ENCODE measurements at places on chromosomes 1 and 21.

GRCh38 chr21:32414579-32415358 is 2.3 kb downstream of the EVA1C start:
- DNase-seq = no peak

- DNase-seq = no peak
Measured at GRCh38 chr1:20978413-20978812, 191.3 kb upstream of the HP1BP3 start.

DNA sequence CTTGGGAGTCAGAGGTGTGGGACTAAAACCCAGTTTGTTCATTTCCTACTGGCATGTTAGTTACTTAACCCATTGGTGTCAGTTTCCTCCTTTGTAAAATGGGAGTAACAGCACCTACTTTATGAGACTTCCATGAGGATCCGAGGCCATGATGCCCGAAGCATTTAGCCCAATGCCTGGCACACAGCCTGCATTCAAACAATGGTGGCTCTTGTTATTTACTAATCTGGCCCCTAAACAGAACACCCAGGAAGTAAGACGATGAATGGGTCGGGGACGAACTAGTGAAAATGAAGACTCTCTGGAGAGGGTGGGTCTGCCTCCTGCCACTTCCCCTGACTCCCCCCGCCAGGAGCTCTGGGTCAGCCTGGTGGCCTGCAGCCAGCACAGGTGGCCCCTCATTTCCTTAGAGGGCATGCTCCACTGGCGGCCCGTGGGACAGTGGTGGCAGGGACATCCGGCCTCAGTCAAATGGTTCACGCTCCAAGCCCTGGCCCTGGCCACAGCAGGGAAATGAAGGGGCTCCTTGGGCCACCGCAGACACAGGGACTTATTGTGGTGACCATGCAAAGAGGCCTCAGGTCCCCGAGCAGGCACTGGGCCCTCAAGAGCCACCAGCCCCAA is 9.5 kb upstream of the TAS1R2 start:
- no peak for DNase-seq

- DNase-seq = no peak
Measured at GRCh38 chr1:180176965-180177364, 22.3 kb downstream of the QSOX1 start.

GRCh38 chr1:57307392-57308170 is 116.3 kb downstream of the DAB1 start:
- no peak for DNase-seq

DNA sequence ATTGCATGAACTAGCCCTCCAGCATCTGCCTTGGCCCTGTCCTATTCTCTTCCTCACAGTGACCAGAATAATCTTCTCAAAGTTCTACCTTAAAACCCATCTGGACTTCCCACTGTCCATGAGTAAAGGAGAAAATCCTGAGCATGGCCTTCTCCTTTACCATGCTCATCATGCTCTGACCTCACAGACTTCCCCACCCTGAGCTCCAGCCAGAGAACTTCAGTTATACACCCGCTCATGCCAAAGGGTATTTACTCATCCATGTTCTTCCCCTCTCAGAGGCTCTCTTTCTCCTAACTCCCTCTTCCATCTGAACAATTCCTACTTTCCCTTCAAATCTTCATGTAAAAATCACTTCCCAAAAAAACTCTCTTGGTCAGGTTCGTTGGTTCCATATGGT is 188.4 kb downstream of the SETD4 start:
- DNase-seq = no peak

DNA sequence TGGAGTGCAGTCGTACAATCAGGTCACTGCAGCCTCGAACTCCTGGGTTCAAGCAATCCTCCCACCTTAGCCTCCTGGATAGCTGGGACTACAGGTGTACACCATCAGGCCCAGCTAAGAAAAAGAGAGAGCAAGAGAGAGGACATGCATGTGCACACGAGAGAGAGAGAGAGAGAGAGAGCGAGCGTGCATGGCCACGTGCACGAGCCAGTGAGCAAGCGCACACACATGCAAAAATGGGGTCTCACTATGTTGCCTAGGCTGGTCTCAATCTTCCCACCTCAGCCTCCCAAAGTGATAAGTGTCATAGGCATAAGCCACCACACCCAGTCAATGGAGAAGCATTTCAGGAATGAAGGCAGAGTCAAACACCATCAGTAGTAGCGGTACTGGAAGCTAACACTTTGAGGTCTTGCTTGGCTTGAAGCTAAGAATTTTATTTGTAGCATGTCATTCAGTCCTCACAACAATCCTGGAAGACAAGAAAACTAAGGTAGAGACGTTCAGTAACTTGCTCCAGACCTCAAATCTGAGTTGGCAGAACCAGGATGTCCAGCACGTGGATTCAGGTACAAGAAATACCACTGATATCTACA is 14.5 kb downstream of the GNB1 start:
- no peak for DNase-seq

- DNase-seq = peak; percentile 60
Measured at GRCh38 chr1:92211166-92211565, 6.5 kb upstream of the C1orf146 start.

- no peak for DNase-seq
Measured at GRCh38 chr1:198878566-198878965, 239.7 kb downstream of the PTPRC start.

DNA sequence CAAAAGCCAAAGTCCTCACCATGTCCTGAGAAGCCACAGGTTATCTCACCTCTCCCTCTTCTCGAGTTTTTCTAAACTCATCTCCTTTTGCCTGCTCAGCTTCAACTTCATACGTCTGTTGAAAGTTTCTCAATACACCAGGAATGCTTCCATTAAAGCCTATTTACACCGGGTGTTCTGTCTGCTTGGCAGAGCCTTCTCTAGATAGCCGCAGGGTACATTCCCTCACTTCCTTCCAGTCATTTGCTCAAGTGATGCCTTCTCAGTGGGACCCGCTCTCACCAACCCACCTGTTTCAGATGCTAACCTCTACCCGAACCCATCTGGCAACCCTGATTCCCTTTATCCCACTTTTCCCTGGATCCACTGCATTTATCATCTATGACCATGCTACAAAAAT is 257.0 kb upstream of the ADGRL2 start:
- no peak for DNase-seq

DNA sequence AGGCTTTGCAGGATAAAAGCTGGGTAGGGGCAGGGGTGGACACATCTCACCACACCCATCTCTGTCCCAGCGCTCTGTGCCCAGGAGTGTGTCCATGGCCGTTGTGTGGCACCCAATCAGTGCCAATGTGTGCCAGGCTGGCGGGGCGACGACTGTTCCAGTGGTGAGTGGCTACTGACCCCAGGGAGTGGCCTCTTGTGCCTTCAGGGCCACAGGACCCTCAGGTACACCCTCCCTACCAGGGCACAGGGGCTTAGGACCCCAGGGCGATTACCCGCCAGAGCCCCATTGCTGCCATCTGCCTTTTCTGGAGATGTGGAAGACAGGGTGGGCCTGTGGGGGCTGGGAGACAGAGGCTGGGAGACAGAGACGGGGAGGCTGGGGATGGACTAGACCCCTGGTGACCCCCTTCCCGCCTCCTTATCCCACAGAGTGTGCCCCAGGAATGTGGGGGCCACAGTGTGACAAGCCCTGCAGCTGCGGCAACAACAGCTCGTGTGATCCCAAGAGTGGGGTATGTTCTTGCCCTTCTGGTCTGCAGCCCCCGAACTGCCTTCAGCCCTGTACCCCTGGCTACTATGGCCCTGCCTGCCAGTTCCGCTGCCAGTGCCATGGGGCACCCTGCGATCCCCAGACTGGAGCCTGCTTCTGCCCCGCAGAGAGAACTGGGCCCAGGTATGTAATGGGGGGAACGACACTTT is 12.8 kb downstream of the PEAR1 start:
- DNase-seq = no peak

DNA sequence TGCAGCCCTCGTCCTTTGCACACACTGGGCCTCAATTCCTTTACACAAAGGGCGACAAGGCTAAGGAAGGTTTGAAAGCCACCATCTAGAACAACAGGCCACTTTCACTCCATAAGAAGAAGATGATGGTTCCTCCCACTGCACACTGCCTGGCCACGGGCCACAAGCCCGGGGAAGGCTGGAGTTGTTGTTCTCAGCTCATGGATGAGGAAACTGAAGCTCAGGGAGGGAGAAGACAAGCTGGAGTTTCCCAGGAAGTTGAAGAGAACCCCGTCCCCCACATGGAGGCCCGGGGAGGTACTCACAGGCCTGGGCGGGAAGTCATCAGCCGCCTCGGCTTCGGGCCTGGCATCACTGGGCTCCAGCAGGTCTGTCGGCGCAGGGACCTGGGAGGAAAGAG is 24.6 kb upstream of the DDOST start:
- DNase-seq = no peak

DNA sequence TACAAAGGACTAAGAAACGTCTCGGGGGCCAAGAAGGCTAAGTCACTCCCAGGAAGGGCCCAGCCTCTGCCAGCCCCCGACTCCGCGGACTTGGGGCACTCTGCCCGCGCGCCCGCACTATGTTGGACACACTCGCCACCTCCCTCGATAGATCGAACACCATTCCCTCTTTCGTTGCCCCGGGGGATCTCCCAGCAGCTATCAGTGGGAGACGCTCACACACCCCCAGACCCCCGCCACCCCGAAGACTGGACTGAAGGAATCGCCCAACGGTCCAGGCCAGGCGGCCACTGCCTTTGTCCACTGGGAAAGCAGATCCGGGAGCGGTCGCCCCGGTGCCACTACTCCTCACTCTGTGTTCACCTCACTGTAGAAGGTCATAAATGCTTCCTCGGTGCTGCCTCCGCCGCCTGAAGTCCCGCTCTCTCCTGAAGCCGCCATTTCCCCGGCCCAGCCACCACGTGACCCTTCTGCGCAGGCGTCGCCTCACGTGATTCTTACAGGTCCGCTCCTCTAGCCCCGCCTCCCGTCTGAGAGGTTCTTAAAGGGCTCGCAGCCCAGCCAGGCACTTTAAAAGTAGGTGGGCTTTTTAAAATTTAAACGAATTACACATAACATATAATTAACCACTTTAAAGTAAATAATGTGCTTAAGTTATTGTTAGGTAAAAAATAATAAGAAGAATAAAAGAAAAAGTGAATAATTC is at the start of gene DNAJC8:
DNAJC8 (minus strand) TSS at position 472 of the 706 bp plus-strand sequence; CDS start at position 441, 31 bp downstream.
- peak; percentile 94 for DNase-seq

GRCh38 chr1:46936788-46937187 is 4.5 kb downstream of the CYP4A11 start:
- no peak for DNase-seq

GRCh38 chr1:178151831-178152230 is 57.9 kb downstream of the RASAL2 start:
- DNase-seq = no peak

GRCh38 chr1:1616838-1617237 is 1.5 kb downstream of the MIB2 start:
- no peak for DNase-seq

- DNase-seq = peak; percentile 54
Measured at GRCh38 chr1:17236779-17237560, 11.9 kb upstream of the PADI3 start.

DNA sequence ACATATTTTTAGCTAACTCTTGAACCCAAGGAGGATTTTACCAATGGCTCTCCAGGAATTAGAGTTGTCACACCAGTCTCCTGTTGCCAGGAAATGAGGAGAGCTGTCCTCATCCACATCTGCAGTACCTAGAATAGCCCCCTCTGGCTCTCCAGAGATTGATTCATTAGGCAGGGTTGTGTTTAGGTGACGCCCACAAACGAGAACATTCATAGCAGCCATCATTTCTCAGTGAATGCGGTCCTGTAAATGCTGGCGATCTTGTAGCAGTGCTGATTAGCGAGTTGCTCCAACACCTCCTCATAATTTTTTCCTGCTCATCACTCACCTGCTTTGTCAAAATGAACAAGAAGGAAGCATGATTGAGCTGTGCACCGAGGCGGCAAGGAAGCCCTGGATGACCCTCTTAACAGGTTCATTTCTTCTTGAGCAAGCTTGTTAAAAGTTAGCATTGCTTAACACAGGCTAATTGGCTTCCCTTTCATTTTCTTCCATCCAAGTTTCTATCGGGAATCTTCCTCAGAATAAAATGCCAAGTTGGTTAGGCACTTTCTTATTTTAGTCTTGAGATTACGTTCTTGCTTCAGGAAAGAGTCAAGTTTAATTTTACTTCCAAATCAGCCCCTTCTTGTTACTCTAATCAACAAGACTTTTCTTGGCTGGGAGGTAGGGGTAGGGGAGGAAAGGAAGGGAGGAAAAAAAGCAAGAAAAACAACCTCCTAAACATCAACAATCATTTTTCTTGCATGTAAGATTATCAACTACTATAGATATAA is 16.5 kb upstream of the KLHDC8A start:
- DNase-seq = no peak

- no peak for DNase-seq
Measured at GRCh38 chr1:24619376-24619775, 23.7 kb upstream of the SRRM1 start.

- DNase-seq = no peak
Measured at GRCh38 chr1:82707681-82708080, 906.9 kb downstream of the ADGRL2 start.

DNA sequence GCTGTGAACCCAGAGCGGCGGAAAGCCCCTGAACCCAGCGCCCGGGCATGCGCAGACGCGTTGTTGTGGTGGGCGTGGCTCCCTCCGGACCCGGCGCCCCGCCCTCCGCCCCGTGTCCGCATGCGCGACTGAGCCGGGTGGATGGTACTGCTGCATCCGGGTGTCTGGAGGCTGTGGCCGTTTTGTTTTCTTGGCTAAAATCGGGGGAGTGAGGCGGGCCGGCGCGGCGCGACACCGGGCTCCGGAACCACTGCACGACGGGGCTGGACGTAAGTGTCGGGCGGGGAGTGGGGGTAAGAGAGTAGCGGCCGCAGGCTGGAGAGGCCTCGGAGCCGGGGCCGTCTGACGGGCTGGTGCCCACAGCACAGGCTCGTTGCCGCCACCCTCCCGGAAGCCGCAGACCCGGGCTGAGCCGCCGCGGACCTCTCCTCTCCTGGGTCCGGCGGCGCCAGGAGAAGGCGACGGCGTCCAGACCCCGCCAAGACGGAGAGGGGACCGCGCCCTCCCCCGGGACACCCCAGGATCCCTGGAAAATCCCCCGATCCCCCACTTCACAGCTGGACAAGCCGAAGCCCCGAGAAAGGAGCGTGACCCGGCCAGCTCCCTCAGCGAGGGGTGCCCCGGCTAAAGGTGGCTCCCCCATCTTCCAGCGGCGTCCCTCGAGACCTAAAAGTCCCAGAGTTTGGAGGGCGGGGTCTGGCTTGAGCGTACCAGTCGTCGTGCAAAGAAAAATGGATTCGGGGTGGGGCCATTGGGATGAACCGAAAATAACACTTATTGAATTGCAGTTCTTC is at the start of gene TMEM50A:
TMEM50A (plus strand) TSS at position 147 of the 794 bp plus-strand sequence. CDS start 2,153 bp downstream, outside the sequence.
- peak; percentile 57 for DNase-seq

DNA sequence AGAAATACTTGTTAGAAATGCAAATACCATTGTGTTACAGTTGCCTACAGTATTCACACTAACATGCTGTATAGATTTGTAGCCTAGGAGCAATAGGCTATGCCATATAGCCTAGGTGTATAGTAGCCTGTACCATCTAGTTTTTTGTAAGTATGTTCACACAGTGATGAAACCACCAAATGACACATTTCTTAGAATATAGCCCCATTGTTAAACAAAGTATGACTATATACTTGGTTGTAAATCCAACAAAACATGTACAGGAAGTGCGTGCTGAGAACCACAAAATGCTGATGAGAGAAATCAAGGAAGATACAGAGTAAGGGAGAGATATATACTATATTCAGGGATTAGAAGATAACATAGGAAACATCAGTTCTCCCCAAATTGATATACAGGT is 92.2 kb downstream of the POU2F1 start:
- no peak for DNase-seq

GRCh38 chr1:159647616-159648015 is 60.0 kb downstream of the APCS start:
- DNase-seq = no peak

GRCh38 chr1:180946541-180947498 is 34.1 kb downstream of the KIAA1614 start:
- DNase-seq = no peak

- DNase-seq = no peak
Measured at GRCh38 chr1:201481761-201482493, 12.9 kb upstream of the PHLDA3 start.
